ENCODE measurements at places on chromosomes 13 and 19.

DNA sequence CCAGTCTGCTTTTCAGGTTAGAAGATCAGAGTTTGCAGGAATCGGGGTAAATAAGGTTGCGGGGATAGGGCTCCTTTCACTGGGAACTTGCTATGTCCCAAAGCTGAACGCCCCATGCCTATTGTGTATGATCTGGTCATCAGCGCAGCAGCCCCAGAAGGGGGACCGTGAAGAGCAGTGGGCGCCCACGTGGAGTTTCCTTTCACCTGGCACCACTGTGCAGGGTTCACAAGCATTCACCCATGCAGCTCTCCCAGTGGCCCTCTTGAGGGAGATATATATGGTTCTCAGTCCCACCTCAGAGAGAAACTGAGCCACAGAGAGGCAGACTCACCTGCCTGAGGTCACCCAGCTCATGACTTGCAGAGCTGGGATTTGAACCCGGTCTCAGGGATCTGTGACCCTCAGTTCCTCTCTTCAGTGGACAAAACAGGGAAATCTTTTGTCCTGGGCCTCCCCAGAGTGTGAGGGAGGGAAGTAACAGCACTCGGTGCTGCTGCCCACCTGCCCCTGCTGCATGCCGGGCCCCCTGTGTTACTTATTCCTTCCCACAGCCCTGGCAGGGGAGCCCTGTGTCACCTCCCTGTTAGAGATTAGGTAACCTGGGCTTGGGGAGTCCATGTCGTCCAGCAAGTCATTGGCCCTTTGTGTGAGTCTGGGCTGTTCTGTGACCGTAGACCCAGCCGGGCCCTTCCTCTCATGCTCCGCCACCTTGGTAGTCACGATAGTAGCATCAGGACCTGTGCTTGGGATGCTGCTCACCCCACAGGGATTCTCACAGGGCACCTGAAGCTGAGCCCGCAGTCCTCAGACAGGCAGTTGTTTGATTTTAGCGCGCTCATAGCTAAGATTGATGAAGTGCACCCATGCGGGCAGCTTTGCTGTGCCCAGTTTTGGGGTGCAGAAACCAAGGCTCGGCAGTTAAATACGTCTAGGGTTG, 27.9 kb downstream of the PPP5C start:
- no peak for DNase-seq

DNA sequence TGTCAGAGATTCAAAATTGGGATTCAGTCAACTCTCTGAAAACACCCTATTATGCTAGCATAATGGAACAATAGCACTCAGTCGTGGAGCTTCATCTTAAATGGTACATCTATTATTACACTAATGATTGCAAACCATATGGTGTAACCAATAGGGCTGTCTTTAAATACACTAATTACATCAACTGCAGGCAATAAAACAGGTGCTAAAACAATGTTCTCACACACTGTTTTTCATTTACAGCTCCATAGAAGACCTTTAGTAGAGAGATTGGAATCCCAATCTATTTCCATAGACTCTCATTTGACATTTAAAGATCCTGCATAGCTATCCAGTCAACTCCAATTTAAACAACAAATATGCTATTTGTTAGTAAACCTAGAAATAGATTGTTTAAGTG, 1917.4 kb downstream of the OLFM4 start:
- DNase-seq = no peak

- DNase-seq = no peak
Measured at GRCh38 chr13:61029064-61029463, 386.6 kb downstream of the PCDH20 start.

GRCh38 chr19:13850910-13851733, 25.8 kb upstream of the NANOS3 start:
- peak; percentile 92 for DNase-seq

- no peak for DNase-seq
Measured at GRCh38 chr19:10747674-10748073, 29.8 kb downstream of the DNM2 start.

DNA sequence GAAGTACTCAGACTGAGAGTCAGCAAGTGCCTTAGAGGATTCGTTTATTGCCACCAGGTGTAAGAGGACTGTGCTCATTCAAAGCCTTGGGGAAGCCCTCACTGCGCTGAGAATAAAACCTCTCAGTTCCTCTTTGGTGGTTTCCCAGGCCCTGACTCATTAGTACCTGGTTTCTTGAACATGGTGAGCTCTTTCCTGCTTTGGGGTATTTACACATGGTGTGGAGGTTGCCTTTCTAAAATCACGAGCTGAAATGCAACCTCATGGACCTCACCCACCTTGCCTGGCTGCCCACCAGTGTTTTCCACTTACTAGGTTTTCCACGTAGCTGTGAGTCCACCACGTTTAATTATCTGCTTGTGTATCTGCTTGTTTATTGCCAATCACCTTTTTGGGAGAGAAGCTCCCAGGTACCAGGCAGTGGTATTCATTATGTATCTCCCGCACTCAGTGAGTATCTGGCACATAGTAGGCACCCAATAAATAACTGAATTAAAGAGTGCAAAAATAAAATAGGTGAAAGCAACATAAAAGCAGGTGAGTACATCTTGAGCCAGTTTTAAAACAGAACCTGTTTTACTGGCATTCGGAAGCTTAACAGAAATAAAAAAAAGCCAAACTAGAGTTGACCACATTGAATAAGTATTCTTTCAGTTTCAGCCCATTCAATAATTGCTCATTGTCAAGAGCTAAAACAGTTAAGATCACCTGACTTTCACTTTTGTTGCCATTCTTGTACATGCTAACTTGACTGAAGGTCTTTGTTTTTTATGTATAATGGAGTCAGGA, 533.0 kb downstream of the MYO16 start:
- DNase-seq = no peak

DNA sequence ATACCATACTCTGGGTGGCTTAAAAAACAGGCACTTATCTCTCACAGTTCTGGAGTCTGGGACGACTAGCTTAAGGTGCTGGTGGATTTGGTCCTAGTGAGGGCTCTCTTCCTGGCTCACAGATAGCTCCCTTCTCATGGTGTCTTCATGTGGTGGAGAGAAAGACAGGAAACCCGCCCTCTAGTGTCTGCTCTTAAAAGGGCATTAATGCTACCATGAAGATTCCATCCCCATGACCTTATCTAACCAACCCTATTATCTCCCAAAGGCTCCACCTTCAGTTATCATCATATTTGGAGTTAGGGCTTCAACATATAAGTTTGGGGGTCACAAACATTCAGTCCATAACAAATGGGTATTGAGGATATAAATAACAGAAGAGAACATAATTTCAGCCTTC, 139.4 kb downstream of the HS6ST3 start:
- peak; percentile 7 for DNase-seq

GRCh38 chr19:29488316-29488715, 37.5 kb upstream of the VSTM2B start:
- no peak for DNase-seq
